ENCODE measurements at places on chromosomes 1 and 21.
A peak's percentile ranks its signal among the peaks of the same experiment; 100 is the strongest.

- no peak for DNase-seq
Observed at GRCh38 chr1:5821540-5822176, 170.6 kb downstream of the NPHP4 start.

- DNase-seq = no peak
Observed at GRCh38 chr1:244614113-244614836, 38.7 kb upstream of the DESI2 start.

DNA sequence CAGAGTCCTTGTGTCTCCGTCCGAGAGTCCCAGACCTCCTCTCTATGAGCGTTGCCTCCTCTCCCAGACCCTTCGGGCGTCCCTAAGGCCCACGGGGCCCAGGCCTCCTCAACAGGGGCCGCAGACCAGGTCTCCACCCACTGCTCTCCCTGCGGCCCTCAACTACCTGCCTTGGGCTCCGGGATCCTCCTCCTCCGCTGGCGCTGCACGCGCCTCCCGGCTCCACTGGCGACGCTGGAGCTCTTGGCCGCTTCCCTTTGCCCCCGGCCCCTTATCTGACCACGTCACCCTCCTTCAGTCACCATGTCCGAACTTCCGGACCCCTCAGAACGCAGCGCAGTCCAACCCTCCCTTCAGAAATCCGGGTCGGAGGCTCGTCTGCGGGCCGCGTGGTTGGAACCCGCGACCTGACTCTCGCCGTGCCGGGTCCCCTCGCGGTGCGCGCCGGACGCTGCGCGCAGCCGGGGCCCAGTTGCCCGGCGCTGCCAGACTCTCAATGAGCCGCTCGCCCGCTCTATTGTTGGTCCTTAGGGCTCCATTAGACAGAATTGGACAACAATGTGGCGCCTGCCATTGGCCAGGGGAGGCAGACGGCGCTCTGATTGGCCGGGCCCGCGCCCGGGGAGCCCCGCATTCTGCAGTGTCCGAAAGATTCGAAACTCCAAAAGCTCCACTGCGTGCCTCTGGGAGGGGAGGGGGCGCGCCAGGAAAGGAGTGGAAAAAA lies at the start of gene DMRTA2:
TSS of gene DMRTA2 (minus strand) at position 498 of the 724 bp plus-strand sequence. CDS start 1,907 bp downstream, outside the sequence.
- DNase-seq = peak; percentile 30

DNA sequence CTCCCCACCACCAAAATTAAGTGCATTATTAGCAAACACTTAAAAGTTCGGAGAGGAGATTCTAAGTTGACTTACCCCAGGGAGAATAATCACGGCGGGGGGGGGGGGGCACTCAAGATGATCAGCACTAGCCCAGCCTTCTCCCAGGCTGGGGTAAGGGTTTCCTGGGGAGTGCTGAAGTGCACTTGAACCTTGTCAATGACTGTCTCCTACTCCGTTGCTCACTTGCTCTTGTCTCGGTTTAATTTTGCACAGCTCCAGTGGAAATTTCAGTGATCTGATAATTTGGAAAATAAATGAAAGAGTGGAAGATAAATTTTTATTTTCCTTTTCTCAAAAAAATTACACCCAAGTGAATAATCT lies 59.2 kb downstream of the PBX1 start:
- DNase-seq = no peak

GRCh38 chr1:34755961-34756360 lies 1.1 kb downstream of the GJB5 start:
- no peak for DNase-seq

- peak; percentile 74 for DNase-seq
Observed at GRCh38 chr1:223845037-223845809, 524 bp downstream of the TP53BP2 start.

DNA sequence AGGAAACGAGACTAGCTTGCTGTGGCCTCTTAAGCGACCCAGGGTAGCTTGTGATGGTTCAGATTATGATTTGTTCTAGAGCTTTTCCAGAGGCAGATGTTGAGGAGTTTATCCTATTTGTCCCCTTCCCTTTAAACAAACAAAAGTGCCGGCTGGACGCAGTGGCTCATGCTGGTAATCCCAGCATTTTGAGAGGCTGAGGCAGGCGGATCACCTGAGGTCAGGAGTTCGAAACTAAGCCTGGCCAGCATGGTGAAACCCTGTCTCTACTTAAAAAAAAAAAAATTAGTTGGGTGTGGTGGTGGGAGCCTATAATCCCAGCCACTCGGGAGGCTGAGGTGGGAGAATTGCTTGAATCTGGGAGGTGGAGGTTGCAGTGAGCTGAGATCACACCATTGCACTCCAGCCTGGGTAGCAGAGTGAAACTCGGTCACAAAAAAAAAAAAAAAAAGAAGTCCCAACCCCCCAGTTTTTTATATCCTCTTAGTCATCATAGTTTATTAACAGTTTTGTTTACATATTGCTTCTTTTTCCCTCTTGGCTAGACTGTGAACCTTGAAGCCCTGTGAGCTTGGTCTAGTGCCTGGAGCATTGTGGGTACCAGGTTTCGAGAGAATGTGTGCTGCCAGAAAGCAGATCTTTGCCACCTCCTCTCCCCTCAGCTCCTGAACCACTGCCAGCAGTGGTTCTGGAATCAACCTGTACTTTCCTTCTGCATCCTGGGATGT lies 29.8 kb downstream of the MAPKAPK2 start:
- DNase-seq = no peak

DNA sequence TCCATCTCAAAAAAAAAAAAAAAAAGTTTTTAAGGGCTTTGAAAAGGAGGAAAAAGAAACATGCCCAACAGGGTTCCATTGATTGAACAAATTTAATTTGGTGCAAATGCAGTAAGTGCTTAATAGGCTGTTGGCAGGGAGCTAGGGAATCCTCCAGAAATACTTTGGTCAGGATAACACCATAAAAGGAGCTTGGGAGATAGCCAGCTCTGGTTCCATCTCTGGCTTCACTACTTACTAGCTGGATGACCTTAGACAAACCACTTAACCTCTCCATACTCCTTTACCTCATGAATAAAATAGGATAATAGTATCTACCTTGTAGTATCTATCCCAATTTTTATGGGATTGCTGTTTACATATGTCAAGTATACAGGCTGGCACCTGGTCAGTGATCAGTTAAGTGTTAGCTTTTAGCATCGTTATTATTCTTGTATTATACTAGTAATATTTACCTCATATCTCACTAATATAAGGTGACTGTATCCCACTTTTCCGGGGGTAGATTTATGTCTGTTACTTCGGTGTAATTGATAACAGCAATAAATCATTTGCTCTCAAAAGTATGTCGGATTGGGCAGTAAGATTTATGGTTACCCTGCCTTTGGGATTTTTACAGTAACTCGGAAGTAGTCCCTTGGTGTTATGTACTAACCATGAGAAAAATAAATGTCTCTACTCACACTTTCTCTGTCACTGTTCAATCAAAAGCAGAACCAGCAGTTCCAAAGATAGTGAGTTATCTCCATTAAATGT lies 36.4 kb downstream of the BTG3 start:
- DNase-seq = no peak

GRCh38 chr1:91774520-91775203 lies 111.3 kb downstream of the TGFBR3 start:
- no peak for DNase-seq

DNA sequence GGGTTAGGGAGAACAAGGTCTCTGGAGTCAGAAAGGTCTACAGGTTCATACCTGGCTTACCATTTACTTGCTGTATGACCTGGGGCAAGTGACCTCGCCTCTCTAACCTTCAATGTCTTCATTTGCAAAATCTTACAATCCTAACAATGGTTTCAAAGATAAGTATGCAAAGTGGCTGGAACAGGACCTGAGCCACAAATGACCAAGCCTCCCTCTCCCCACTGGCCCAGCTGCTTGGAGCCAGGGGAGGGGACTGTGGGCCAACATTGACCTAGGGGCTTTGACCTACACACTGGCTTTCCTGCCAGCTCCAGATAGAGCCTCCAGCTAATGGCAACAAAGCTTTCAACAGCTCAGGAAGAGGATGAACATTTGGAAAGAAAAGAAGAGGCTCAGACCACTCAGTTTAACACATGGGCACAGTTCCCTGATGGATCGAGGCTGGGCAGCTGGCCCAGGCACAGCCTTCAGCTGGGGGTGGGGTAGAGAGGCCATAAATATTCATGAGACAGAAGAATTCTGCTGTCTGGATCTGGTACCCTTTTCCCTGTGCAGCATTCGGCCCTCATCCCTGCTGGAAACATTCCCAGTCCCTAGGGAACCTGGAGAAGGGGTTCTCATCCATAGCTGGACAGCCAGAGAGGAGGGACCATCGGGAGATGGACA lies 12.9 kb downstream of the PTAFR start:
- DNase-seq = no peak

GRCh38 chr21:37677006-37677405 lies 239.3 kb downstream of the KCNJ6 start:
- DNase-seq = no peak

- DNase-seq = no peak
Observed at GRCh38 chr1:220003610-220004299, 42.5 kb downstream of the EPRS1 start.

GRCh38 chr1:150765296-150765976 lies at the start of gene CTSS:
CTSS (minus strand) TSS chr1:150765778; CDS start chr1:150764763, 1,015 bp downstream.
- peak; percentile 11 for DNase-seq

GRCh38 chr1:67664048-67664447 lies 21.0 kb upstream of the GADD45A start:
- DNase-seq = no peak

DNA sequence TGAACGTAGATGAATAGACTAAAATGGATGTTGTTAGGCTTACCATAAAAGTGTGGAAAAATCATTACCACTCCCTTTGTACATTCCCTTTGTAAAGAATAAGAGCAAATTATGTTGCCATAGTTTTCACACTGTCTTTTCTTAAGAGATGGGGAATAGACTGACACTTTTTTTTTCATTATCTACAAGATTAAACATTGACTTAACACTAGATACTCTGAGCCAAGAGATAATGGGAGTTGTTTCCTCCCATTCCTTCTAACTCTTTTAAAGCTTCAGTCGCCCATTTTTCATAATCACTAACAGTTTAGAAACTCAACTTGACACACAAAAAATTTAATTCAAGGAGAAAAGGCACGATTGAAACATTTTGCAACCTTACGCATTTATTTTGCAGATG lies 10.1 kb downstream of the AIDA start:
- no peak for DNase-seq

DNA sequence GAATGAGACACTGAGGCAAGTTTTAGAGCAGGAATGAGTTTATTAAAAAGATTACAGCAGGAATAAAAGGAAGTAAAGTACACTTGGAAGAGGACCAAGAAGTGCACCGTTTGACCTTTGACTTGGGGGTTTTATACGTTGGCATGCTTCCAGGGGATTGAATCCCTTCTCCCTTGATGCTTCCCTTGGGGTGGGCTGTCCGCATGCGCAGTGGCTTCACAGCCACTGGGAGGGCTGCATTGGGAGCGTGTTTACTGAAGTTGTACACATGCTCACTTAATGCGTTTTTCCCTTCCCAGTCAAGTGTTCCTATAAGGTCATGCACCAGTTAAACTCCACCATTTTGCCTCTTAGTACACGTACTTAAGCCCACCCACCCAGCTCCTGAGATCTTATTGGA lies 72.4 kb upstream of the MARK1 start:
- DNase-seq = no peak

DNA sequence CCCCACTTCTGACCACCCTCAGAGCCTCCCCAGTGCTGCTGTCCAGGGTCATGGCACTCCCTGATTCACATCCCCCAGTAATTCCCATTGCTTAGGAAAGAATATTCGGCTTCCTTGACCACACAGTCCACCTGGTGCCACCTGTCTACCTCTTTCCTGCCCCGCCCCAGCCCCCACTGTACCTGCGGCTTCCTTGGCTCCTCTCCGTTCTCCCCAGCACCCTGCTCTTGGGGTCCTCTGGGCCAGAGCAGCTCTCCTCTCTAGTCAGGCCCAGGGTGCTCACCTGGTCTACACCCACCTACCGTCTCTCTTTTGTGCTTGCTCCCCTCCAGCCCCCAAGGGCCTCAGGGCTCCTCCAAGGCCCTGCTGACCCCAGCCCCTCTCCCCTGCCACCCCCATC lies 142.6 kb downstream of the PEX14 start:
- DNase-seq = no peak

DNA sequence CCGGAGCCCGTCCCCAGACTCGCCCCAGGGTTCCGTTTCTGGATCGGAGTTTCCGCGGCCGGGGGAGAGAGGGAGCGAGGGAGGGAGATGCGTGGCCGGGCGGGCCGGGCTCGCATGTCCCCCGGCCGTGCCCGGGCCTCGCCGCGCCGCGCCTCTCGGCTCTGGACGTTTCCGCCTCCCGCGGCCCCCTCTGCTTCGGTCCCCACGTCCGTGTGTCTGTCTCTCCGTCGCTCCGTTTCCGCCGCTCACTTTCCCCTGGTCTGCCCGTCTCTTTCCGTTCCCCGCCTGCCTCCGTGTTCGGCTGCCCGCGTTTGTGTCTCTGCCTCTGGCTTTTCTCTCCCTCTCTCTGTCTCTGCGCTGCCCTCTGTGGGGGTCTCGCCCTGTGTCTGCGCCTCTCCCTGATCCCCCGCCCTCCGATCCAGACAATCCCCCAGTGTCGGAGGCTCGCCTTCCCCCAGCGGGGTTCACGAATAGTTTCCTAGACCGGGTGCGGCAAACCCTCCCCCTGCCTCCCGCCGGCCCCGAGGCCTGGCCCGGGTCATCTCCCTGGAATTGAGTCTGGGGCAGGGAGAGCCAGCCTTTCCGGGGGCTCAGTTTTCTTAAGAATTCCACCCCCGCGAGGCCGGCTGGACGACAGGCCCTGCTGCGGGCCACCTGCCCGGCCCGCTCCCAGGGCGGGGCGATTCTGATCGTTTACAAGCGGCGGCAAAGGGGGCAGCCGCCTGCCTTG lies 735 bp downstream of the NBL1 start:
- DNase-seq = peak; percentile 63

GRCh38 chr1:64836802-64837201 lies 91.9 kb downstream of the RAVER2 start:
- no peak for DNase-seq

DNA sequence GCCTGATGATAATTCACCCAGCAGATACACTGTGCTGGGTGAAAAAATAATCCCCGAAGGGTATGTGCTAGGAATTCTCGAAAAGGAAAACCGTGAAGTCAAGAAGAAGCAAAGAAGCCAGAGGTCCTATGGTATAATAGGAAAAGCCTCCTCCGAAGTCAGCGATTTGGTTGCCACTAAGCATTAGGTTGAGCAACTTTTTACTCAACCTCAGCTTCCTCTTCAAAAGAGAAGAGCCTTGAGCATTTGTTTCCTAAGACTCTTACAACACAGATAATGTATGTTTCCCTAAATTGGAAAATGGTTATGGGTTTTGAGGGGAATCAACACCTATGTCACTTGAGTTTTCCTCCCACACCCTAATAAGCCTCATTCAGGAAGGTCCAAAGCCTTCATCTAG lies 21.3 kb upstream of the MNDA start:
- DNase-seq = no peak

- DNase-seq = no peak
Observed at GRCh38 chr1:119651641-119652040, 3.6 kb upstream of the ZNF697 start.

DNA sequence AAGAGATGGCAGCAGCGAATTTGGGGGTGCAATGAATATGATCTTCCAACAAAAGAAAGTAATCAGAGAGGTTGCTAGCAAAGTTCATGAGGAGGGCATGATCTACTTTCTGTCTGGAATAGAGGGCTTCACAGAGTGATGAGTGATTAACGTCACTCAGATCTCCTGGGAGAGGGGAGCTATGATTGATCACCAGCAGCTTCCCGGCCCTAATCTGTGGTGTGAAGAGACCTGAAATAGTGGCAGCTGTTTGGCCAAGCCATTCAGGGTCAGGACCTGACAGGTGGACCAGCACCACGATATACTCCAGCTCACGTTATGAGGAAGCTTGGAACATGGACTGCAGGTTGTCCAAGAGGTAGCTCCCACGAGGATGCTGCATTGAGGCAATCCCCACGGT lies 19.9 kb upstream of the TMEM183A start:
- no peak for DNase-seq

- DNase-seq = no peak
Observed at GRCh38 chr1:11648039-11648438, 6.2 kb downstream of the FBXO2 start.

Measured in activated naive CD4-positive, alpha-beta T cell treated with anti-CD3 and anti-CD28 coated beads, Interleukin-2, amount 50 U/mL, for 72 hours (primary cell).